ENCODE measurements at places on chromosomes 3 and 15.

DNA sequence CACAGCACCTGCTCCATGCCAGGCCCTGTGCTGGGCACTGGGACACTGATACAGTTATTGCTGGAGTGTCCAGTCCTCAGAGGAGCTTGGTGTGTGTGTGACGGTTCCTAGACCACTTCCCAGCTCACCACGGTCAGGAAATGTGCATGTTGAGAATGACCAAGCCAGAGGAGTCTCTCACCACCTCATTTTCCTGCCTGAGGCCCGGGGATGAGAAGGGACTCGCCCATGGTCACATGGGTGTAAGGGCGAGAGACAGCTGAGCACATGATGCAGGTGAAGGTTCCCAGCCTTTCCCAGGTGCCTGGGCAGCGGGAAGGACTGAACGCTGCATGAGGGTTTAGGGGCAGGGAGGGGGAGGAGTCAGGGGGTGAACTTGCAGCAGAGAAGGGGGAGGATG is 180.9 kb upstream of the TLE3 start:
- DNase-seq = no peak

DNA sequence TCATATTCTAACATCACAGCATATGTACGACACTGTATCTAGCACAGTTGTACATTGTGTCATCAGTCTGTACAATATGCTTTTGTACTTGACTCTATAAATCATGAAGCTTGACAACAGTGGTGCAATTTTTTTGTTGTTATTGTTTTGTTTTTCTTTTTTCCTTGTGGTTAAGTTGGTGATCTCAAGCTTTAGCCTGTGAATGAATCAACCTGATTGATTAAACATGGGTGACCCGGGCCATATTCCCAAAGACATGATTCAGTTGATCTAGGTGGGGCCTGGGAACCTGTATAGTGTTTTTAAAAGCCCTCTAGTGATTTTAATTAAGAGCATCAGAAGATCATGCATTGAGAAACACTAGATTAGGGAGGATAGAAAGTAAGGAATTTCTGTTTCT is 101.8 kb upstream of the AADACL2 start:
- DNase-seq = no peak

- no peak for DNase-seq
Observed at GRCh38 chr3:13795816-13796215, 84.1 kb downstream of the WNT7A start.

DNA sequence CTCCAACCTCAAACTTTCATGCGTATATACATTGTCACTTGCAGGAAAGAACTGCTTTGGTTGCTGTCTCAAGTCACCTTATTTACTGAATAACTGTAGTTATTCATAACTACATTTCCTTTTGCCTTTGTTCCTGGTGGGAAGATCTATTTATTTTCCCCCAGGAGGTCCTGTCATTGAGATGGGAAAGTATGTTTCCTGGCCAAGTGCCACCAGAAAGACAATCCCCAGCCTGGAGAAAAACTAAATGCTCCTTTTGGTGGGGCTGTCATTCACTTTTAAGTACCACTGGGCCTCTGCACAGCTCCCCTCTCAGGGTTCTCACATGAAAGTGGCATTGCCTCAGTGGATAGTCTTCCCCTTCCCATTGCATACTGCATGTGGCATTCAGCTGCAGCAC is 59.8 kb downstream of the LRRC3B start:
- no peak for DNase-seq

GRCh38 chr3:45817831-45818522 is 21.6 kb upstream of the SLC6A20 start:
- DNase-seq = no peak
